SIG-M5 (cell line): ENCODE measurements at places on chromosomes 4 and X.

DNA sequence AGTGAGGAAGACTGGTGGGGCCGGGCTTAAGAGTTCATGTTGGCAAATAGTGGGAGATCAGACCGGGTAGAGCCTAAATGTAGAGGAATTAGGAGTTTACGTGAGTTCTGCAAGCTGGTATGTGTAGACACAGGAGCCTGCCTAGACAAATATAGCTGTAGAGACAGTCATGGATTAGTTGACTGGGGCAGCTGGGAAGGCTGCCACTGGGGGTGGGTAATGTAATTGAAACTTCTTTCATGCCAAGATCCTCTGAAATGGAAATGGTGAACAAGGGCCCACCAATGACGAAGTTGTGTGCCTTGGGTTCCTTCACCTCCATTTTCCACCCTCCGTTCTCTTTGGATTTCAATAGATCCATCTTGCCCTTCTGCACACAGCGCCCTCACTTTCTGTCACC, 11.9 kb upstream of the CAPN6 start:
- DNase-seq = no peak

GRCh38 chrX:51899741-51900140, 6.3 kb downstream of the MAGED1 start:
- DNase-seq = no peak

DNA sequence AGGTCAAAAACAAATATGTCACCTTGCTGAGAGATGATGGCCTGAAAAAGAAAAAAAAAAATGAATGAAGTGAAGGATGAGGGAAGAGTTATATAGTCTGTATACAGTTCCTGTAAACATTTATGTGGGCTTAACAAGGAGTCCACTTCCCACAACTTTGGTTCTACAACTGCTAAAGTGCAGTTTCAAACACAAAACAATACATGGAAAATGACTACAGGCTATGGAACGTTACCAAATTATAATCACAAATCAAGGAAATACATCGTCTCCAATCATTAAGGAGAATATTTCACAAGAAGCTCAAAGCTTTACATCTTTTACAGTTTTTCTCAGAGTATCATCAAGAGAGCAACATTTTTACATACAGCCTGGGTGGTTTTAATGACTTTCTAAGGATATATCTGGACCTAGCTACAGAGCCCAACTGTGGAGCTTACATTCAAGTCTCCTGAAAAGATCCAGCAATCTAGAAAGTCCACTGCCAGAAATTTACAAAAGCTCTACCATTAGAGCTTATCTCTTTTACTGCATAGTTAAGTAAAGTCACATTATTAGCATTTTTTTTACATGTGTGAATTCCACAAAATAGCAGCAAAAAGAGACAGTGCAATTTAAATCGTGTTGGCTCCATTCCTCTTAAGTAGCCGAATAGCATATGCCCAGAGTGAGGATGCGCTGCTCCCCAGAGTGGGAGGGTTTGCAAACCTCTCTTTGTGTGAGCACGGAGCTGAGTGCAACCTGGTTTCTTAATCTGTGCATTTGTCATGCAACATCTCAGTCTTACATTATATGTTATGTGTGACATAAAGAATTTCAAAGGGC, 128.3 kb downstream of the MANBA start:
- DNase-seq = no peak

DNA sequence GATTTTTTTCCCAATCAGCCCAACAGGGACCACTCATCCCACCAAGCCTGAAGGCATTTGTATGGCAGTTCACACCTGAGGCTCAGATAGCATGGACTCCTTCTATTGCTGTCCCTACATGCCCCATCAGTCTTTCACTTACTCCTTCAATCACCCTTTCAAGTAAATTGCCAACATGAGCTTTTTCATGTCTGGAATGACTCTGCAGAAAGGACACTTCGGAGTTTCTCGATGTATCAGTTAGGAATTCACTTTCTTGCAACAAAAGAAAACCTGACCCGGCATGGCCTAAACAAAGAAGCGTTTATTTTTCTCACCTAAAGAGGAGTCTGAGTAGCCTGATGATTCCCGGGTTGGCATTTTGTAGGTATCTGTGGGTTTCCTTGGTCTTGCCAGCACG, 38.6 kb downstream of the RXFP1 start:
- DNase-seq = no peak

GRCh38 chr4:85067342-85067741, 100.9 kb upstream of the WDFY3 start:
- no peak for DNase-seq

- no peak for DNase-seq
Observed at GRCh38 chr4:36322921-36323354, 41.5 kb downstream of the DTHD1 start.

DNA sequence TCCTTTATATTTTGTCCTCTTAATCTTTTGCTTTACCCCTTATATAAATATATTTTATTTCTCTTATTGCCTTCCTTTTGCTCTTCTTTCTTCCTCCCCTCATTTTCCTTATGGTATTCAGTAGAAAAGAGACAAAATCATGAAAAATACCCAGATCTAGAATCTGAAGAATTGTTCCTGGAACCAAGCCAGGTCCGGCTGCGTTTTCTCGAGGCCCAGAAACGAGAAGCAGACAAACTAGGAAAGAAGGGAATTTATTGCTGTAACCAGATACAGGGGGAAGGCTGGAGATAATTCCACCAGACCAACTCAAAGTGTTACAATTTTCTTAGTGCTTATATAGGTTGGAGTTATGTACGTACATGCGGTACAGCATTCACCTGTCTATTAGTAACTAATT, 328.7 kb downstream of the GABRG1 start:
- no peak for DNase-seq

GRCh38 chrX:68462653-68463052, 29.4 kb upstream of the OPHN1 start:
- no peak for DNase-seq

DNA sequence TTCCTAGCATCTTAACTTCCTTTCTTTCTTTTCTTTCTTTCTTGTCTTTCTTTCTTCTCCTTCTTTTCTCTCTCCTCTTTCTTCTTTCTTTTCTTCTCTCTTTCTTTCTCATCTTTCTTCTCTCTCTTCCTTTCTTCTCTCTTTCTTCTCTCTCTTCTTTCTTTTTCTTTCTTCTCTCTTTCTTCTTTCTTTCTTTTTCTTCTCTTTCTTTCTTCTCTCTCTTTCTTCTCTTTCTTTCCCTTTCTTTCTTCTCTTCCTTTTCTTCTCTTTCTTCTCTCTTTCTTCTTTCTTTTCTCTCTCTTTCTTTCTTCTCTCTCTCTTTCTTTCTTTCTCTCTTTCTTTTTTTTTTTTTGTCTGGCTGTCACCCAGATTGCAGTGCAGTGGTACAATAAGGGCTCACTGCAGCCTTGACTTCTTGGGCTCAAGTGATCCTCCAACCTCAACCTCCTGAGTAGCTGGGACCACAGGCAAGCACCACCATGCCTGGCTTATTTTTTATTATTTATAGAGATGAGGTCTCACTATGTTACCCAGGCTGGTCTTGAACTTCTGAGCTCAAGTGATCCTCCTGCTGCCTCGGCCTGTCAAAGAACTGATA, 17.5 kb downstream of the NMU start:
- DNase-seq = no peak

DNA sequence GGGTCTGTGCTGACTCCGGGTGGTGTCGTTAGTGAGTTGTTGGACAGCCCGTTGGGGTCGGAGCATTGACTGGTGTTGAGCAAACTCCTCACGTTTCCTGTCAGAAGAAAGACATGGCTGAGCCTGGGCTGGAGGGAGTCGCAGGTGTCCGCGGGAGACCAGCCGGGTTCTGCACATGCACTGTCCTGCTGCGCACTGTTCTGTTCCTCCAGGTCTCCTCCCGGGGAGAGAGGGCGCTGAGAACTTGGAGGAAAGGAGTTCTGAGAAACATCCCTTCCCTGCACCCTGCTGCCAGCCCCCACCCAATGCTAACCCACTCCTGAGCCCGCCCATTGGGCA, 1.1 kb downstream of the ZNF141 start:
- DNase-seq = no peak

DNA sequence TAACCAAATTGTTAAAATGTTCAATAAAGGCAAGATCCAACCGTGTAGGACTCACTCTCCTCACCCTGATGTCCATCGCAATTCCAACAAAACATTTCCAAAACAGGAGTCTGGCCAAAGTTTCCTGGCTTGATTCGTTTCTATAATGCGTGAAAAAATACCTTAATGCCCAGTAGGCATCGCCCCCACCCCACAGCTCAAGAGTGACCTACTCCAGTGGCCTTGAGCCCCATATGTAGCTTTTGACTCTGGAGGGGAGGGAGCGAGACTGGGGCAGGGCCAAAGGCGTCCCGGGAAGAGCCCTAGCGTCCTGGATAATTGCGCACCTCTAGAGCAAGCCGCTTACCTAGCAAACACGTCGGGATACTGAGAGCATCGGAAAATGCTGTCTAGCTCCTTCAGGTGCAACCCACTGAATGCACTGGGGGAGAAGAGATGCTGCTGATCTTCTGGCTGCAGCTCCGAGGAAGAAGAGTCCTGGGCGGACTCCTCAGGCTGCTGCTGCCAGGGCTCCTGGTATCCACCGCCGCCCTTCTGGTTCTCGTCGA, 55.6 kb upstream of the NKAP start:
- DNase-seq = no peak

GRCh38 chr4:25608644-25609043, 47.0 kb upstream of the SLC34A2 start:
- no peak for DNase-seq

GRCh38 chr4:116949856-116950255, 135.5 kb downstream of the TRAM1L1 start:
- DNase-seq = no peak

- no peak for DNase-seq
Observed at GRCh38 chr4:83054928-83055327, 19.9 kb downstream of the COPS4 start.

DNA sequence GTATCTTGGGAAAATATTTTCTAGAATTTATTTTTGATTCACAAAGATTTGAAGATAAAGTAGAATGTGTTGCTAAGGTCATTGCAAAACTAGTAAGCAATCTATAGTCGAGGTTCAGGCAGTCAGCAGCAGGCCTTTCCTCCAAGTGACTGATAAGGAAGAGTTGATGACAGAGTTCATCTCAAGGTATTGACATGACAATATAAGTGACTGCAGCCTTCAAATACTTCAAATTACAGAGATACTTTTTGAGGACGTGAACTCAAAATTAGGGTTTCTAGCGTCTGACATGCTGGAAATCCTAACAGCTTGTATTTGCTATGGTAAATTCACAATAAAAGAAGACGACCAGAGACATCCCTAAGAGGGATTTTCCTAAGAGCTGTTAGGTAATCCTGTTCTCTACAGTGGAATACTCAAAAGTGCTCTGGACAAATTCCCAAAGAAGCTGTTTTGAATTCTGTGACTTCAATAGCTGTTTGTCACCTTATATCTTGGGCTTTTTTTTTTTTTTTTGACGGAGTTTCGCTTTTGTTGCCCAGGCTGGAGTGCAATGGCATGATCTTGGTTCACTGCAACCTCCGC, 7.4 kb downstream of the ARHGAP10 start:
- DNase-seq = no peak

GRCh38 chr4:83625821-83626220, 89.9 kb downstream of the GPAT3 start:
- no peak for DNase-seq

DNA sequence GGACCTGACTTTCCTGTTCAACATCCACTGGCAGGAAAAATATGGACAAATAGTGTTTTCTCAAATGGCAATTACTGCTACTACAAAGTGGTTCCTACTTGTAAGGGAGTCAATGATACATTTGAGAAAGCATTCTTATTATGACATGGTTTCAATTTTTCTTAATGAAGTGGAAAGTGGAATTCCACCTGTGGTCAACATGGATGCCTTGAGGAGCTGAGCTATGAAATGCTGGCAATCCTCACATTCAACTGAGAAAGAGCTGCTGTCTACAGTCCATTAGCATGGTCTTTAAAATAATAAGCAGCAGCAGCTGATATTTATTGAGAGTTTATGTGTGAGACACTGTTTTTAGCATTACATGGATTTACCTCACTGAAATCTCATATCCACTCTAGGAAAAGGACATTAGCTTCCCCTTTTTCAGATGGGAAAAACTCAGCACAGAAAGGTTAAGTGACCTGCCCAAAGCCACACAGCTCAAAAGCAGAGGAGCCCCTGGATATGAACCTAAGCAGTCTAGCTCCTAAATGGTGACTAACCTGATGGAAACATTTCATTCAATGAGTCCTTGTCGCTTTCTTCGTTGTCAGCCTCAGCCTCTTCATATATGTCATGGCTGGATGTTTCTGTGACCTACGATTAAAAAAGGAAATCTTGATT, 29.2 kb downstream of the MAP7D3 start:
- no peak for DNase-seq

- no peak for DNase-seq
Observed at GRCh38 chrX:2928191-2928582, 952 bp downstream of the ARSD start.

DNA sequence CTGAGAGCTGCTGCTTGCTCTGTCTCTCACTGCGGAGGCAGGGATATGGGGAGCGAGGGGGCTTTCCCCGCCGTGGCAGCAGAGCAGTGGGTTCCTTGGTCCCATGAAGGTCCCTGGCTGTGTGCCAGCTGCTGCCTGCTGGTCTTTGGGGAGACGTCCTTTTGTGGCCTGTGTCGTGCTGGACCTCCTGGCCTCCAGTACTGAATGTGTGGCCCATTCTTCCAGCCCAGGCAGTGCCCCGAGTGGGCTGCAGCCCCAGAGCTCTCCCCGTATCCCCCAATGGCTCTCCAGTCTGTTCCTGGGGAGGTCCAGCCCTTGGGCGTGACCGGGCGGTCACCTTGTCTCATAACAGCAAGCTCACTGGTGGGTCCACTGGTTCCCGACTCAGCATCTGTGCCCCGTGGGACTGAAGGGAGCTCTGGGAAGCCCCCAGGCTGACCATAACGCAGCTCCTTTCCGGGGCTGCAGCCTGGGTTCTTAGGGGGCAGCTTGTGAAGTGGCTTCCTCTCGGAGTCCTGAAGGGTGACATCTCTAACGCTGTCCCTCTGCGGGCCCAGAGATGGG, 115.6 kb downstream of the SMIM20 start:
- DNase-seq = no peak

- no peak for DNase-seq
Observed at GRCh38 chr4:901192-901910, 30.8 kb downstream of the GAK start.

GRCh38 chr4:6463311-6464289, 8.8 kb downstream of the PPP2R2C start:
- DNase-seq = no peak

DNA sequence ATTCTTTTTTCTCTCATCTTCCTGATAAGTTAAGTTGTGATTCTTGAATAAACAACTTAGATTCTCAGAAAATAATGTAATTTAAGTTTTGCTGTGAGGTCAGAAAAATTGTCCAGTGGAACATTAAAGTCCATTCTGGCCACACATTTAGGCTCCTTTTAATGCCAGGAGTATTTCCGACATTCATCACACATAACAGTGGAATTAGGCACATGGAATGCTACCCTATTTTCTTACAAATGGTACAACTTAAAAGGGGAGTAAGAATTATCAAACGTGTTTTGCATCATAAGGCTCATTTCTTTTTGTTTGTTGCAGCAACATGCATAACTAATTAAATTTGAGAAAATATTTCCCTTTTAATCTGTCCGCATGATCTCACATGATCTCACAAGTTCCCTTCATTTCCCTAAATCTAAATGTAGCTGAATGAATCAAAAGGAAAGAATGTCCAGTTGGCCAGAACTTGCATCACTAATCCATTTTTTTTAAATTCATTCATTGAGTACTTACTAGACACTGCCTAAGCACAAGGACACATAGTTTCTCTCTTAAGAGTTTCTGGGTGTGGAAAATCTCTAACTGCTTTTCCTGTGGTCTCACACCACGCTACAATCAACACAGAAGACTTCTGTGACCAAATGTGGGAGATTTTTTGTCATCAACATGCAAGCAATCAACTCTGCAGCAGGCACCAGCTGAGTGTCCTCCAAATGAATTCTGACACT, 22.0 kb downstream of the SPARCL1 start:
- no peak for DNase-seq
